ENCODE measurements at places on chromosomes 3 and 15.

DNA sequence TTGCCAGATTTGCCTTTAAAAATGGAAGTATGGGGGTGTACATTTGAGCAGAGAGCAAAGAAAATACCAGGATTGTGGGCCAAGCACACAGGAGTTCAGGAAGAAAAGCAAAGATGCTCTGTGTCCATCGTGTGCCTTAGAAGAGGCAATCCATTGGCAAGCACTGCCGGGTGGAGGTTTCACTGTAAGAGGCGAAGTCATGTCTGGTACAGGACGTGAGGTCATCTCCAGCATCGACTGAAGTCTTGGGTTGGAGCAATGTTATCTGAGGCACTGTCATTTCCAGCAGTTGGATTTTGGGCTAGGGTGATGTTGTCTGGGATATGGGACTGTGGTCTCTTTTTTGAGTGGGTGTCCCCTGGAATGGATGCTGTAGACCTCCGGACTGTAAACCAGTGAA, 4.8 kb upstream of the RGMA start:
- no peak for DNase-seq

GRCh38 chr3:18512007-18512406, 86.9 kb upstream of the SATB1 start:
- DNase-seq, result no peak

DNA sequence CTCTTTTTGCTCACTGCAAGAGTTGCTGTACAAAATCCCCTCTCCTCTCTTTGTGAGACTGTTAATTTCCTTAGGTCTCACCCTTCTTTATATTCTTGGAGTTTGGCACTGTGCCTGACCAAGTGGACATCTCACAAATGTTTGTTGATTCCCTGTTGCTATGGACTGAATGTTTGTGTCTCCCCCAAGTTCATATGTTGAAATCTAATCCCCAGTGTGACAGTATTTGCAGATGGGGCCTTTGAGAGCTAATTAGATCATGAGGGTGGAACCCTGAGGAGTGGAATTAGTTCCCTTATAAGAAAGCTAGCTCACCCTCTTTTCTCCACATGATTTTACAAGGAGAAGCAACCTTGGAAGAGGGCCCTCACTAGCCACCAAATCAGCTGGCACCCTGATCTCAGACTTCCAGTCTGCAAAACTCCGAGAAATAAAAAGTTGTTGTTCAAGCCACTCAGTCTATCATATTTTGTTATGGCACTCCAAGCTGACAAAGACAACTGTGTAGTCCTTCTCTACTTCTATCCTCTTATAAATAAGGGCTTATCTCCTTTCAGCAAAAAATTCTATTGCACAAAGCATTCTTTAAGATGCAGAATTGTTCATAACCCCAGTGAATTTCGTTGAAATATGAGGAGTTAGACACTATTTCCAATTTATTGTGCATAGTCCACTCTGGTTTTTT, 65.5 kb upstream of the NPHP3 start:
- DNase-seq, result no peak

GRCh38 chr3:14461748-14462324, 59.4 kb downstream of the SLC6A6 start:
- DNase-seq, result no peak

DNA sequence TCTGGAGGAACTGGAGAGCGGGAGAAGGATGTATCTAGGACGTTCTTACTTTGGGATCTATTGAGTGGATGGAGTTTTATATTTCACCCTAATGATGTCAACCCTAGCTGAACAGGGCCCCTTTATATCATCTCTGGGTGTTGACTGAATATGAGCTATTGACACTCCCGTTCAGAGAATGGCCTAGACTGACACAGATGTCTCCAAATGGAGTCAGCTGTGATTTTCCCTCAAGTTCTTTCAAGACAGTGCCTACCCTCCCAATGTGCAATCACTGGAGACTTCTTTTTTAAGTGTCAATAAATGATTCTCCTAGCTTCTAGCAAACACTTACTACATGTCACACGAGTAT, 63.8 kb downstream of the FRMD4B start:
- no peak for DNase-seq

- DNase-seq, result peak; percentile 18
These were observed 141.8 kb upstream of the ICE2 start for GRCh38 chr15:60620708-60621107.

DNA sequence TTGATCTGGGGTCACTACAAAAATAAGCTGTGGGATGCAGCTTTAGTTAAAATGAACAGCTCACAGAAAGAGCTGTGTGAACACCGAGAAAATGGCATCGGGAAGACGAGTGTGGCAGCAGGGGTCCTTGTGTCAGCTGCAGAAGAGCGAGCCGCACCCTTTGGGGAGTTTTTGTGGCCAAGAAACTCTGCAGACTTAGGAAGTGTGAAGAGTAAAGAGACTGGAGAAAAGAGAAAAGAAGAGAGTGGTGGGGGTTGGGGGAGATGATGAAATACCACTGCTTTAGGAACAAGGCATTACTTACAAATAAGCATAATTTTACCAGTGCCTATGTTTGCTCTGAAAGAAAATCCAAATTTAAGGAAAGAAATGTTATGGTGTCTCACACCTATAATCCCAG, 147.8 kb downstream of the LRRC28 start:
- no peak for DNase-seq

- no peak for DNase-seq
These were observed 50.9 kb upstream of the HACD2 start for GRCh38 chr3:123635717-123636116.

GRCh38 chr15:74173380-74174218, at the start of gene ISLR:
Gene ISLR (plus strand): TSS chr15:74173710. CDS start chr15:74174859, 1,149 bp downstream.
- DNase-seq, result peak; percentile 51

DNA sequence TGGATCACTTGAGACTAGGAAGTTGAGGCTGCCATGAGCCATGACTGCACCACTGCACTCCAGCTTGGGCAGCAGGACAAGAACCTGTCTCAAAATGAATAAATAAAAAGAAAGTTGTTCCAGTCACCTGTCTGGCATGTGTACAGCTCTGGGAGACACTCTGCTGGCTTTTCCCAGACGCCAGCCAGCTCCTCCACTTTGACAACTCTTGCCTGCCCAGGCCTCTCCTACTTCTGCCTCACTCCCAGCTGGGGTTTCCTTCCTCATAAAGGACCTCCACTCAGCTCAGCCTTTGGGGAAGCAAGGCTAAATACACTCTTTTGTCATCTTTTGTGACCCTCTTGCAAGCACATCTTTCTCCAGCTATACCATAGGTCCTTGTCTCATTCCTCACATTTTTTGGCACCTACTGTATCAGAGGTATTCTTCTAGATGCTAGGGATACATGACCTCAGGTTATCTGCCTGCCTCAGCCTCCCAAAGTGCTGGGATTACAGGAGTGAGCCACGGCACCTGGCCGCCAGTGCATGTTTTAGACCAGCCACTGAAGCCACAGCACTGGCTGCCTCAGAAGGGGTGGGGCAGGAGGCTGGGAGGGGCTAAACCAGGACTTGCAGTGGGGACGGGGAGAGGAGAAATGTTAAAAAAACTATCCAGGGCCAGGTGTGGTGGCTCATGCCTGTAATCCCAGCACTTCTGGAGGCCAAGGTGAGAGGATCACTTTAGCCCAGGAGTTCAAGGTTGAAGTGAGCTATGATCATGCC, 10.0 kb upstream of the ELP6 start:
- no peak for DNase-seq

GRCh38 chr3:172669021-172669420, 41.8 kb downstream of the NCEH1 start:
- DNase-seq, result no peak

DNA sequence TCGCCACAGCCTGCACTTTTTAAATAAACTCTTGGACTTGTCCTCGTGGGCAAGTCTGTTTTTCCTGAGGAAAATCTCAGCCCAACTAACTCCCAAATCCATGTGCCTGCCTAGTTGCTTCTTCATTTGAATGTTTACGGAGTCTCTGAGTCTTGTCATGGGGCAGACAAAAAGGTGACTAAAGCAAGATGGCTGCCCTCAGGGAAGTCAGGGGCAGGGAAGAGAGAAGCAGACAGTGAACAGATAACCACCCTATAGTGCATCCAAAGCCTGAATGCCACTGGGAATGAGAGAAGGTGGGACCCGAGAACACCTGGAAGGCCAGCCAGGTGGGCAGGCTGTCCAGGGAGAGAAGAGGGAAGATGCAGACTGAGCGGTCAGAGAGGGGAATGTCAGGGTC, 21.4 kb downstream of the CCDC12 start:
- no peak for DNase-seq

DNA sequence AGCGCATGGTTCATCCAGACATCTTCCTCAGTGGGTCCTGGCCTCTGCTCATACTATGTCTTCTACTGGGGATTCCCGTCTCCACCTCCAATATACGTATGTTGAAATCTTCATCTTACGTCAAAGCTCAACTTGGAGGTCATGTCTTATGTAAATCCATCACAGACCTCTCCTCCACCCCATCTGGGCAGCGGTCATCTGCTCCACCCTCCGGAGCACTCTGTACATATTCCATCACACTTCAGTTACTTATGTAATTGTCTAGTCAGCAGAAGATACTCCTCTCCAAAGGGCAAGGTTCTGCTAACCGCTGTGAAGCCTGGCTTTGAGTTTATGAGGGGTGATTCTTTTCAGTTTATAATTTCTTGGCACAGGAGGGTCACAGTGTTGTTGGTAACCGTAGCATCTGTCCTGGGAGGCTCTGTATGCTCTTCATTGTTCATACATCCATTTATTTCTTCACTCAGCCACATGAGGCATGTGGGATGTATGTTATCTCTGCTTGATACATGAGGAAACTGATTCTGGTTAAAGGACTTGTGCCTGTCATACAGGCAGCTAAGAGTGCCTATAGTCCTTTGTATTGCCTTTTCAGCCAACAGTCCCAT, 22.1 kb downstream of the MAP2K1 start:
- DNase-seq, result no peak

GRCh38 chr3:28294667-28295413, 53.4 kb downstream of the CMC1 start:
- DNase-seq, result no peak

GRCh38 chr15:67121644-67122605, 56.5 kb downstream of the SMAD3 start:
- no peak for DNase-seq
